ENCODE measurements at places on chromosomes 12 and 14.

- DNase-seq = no peak
Observed at GRCh38 chr12:89486264-89486663, 38.3 kb downstream of the GALNT4 start.

DNA sequence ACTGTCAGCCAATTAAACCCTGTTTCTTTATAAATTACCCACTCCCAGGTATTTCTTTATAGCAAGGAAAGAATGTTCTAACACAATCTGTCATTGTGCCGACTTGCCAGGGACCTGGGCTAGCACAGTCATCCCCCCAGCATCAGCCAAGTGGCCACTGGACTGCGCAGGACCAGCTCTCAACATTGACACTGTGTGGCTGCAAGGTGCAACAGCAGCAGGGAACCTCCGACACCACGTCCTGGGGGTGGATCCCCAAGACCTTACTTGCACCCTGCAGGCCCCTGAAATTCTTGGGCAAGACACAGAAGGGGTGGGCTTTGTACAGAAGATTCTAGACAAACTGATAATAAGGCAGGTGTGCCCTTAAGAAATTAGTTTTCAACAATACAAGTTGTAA, 309.5 kb downstream of the GLT1D1 start:
- no peak for DNase-seq

DNA sequence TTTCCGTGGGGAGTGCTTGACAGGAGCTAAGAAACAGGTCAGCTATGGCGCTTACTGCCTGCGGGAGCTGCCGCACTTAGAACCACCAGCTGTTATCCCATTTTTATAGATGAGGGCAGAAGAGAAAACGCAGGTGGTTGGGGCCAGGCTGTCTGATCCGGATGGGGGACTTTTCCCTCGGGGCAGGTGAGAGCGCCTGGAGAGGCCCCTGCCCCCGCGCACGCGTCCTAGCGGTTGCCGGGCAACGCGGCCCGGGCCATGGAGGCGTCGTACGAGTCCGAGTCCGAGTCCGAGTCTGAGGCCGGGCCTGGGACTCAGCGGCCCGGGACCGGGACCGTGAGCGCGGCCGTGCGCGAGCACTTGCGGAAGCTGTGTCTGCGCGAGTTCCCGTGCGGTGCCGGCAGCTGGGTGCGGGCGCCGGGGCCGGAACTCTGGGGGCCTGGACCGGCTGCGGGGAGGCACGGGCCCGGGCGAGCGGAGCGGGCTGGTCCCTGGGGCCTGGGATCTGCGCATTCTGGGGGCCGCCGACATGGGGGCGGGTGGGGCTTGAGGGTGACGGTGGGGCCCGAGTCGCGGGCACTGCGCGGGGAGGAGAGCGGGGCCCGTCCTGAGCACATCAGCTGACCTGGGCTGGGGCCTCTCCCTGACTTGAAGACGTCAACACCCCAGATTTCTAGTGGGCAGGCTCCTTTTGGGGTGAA, at the start of gene LRRC43:
TSS of gene LRRC43 (plus strand) at position 237 of the 701 bp plus-strand sequence. CDS start at position 259, 22 bp downstream.
- DNase-seq = peak; percentile 67

- no peak for DNase-seq
Observed at GRCh38 chr14:101772770-101773169, 11.3 kb downstream of the PPP2R5C start.
